Fibroblast of the aortic adventitia (primary cell): ENCODE measurements at places on chromosomes 3 and 15. TPM values are rescaled to one million over a fixed set of nuclear protein-coding genes. Genes with fewer than 3 reads are reported as not detected.

PLXND1 gene
- 31.4 and 76.3 TPM in 2 replicates for total RNA-seq

DISP2 gene
- 0.08 and 0.36 TPM in 2 replicates for total RNA-seq

CFAP20DC gene
- 1.3 and 7.3 TPM in 2 replicates for total RNA-seq

- peak; percentile 60 for DNase-seq
Observed at GRCh38 chr3:166285001-166285400, 447.8 kb upstream of the BCHE start.

- DNase-seq = no peak
Observed at GRCh38 chr15:25797035-25797434, 66.1 kb downstream of the ATP10A start.

SEC62 gene
- 52.3 and 71.0 TPM in 2 replicates for total RNA-seq

DNA sequence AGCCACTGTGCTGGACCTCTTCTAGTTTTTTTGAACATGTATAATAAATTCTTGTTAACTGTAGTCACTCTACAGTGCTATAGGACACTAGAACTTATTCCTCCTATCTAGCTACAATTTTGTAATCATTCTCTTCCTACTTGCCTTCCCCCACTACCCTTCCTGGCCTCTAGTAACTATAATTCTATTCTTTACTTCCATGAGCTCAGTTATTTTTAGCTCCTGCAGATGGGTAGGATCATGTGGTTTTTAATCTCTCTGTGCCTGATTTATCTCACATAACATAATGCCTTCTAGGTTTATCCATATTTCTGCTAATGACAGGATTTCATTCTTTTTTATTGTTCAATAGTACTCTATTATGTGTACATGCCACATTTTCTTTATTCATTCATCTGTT is 113.2 kb upstream of the FGF7 start:
- DNase-seq = peak; percentile 43

GRCh38 chr15:38689522-38689921 is 124.9 kb upstream of the RASGRP1 start:
- DNase-seq = no peak

GRCh38 chr3:58051196-58051595 is 43.0 kb downstream of the FLNB start:
- peak; percentile 85 for DNase-seq

DNA sequence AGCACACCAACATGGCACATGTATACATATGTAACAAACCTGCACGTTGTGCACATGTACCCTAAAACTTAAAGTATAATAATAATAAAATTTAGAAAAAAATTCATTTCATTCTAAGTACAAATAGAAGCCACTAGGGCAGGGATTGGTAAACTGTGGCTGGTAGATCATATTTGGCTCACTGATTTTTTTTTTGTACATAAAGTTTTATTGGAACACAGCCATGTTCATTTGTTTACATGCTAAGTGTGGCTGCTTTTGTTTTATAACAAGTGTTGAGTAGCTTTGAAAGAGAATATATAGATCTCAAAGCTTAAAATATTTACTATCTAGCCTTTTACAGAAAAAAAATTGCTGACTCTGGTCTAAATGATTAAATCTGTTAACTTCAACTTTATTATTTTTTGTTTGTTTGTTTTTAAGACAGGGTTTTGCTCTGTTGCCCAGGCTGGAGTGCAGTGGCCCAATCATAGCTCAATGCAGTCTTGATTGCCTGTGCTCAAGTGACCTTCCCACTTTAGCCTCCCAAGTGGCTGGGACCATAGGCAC is 32.8 kb downstream of the SLC30A4 start:
- no peak for DNase-seq

NR2F2 gene
- total RNA-seq = 15.5 and 20.2 TPM in 2 replicates

GRCh38 chr3:124413989-124414598 is 316.2 kb upstream of the UMPS start:
- DNase-seq = no peak
